Activated T-helper 1 cell treated with anti-CD3 and anti-CD28 coated beads, Interleukin-12 subunit alpha, Interleukin-12 subunit beta, Interleukin-2, Interleukin-4 antibody, amounts not matched to agents 30 ng/mL and 10 ng/mL and 1 ng/mL, durations not matched to agents 14 hours and 24 hours and 36 hours (primary cell): ENCODE measurements at places on chromosomes 6 and 20. TPM values are rescaled to one million over a fixed set of nuclear protein-coding genes. Genes with fewer than 3 reads are reported as not detected.

GRCh38 chr20:10492065-10492464 is 57.0 kb downstream of the SLX4IP start:
- H3K36me3 ChIP-seq: peaks cover 2% of the 10 kb centered on the region
- no peak overlapping the region for H3K4me3 ChIP-seq
- no peak for DNase-seq
- H3K4me1 ChIP-seq: peaks cover 5% of the 10 kb centered on the region
- H3K27ac ChIP-seq: no peak overlapping the region

DNA sequence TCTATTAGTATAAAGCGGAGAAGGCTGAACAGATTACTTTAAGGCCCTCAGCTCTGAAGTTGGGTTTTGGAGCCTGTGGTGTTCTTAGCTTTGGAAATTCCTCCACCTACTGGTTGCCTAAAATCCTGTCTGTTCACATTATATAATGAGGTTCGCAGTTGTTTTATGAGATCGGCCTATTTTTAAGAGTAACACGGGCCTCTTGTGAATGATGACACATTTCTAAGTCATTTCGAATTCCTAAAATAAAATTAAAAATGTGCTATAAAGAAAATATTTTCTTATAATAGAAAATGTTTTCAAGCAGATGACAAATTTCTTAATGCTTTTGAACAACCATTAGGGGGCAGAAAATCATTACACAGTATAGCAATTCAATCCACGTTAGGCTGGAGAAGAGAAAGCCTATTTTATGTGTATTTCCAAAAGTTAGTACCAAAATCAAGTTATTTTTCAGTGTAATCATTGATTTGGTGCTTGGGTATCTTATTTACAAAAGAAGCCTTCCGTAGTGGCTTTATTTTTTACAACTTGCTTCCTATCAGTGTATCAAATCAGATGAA is 15.8 kb upstream of the FAM8A1 start:
- H3K36me3 ChIP-seq: no peaks in the 10 kb centered on the region
- peaks cover 20% of the 10 kb centered on the region for H3K4me1 ChIP-seq
- H3K27ac ChIP-seq: no peak overlapping the region
- H3K27me3 ChIP-seq: peaks cover 9% of the 10 kb centered on the region
- no peak overlapping the region for H3K4me3 ChIP-seq
- no peak for DNase-seq

DNA sequence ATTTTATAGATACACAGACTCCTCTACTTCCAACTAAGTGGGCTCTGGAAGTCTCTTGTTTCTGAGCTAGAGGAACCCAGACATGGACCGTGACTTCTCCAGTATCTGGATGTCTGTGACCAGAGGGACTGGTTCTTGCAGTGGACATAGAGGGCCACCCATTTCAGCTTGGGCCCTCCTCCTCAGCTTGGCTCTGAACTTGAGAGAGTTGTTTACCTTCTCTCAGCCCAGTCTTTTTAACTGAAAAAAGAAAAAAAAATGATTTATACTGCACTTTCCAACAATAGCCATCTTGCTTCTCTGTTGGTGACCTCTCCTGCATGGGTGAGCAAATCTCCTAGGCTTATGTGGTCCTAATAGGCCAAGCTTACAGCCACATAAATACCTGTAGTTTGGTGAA is 60.3 kb upstream of the TMEM181 start:
- peaks cover 6% of the 10 kb centered on the region for H3K36me3 ChIP-seq
- H3K4me3 ChIP-seq: no peak overlapping the region
- no peaks in the 10 kb centered on the region for H3K27me3 ChIP-seq
- DNase-seq: no peak
- H3K27ac ChIP-seq: no peak overlapping the region
- no peaks in the 10 kb centered on the region for H3K4me1 ChIP-seq

- H3K4me3 ChIP-seq: no peak overlapping the region
- no peak for DNase-seq
- H3K4me1 ChIP-seq: no peaks in the 10 kb centered on the region
Measured at GRCh38 chr6:148087659-148088058, 255.0 kb upstream of the SASH1 start.

- H3K36me3 ChIP-seq: no peaks in the 10 kb centered on the region
- no peak overlapping the region for H3K4me3 ChIP-seq
- H3K27me3 ChIP-seq: peaks cover 1% of the 10 kb centered on the region
- H3K4me1 ChIP-seq: peaks cover 5% of the 10 kb centered on the region
- H3K27ac ChIP-seq: no peak overlapping the region
- DNase-seq: no peak
Measured at GRCh38 chr20:31840906-31841816, 4.2 kb downstream of the FOXS1 start.

DNA sequence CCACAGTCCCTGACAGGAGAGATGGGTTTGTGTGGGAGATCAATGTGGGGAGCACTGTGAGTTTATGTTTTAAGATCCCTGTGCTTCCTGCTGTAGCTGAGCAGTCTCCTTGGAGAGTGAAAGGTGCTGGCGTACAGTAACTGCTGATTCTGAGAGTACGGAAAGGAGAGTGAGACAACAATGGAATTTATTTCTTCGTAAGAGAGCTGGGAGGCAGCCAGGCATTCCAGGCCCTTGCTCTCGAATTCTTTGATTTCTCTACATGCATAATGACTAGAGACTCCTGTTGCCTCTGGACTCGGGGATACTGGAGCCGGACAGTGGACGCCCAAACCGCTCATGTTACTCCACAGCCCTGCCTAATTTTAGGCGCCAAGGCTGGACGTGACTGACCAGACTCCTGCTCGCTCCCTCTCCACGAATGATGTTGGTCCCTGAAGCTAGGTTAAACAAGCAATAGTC is 131.0 kb upstream of the PHACTR1 start:
- no peak for DNase-seq
- H3K27me3 ChIP-seq: peaks cover 8% of the 10 kb centered on the region
- no peaks in the 10 kb centered on the region for H3K4me1 ChIP-seq
- no peak overlapping the region for H3K27ac ChIP-seq
- H3K4me3 ChIP-seq: no peak overlapping the region

DNA sequence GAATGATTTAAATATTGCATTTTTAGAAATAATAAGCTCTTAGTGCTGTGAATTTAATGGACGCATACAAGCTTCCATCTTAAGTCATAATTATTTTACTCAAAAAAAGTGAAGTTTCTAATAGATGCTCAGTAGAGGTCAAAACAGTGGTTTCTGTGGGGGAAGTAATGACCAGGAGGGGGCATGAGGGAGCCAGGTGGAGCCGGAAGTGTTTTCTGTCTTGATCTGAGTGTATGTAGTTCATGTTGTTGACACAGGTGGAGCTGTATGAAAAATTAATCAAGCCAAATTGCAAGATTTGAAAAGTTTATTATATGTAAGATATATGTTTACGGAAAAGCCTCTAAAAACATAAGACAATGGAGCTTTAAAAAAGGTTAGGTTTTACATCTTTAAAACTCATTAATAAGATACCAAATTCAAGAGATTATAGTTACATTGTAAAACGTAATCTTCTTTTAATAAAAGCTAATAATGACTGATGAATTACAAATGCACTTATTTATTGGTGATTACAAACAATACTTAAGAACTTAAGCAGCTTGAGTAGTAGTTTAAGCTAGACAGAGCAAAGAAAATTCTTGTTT is 68.0 kb downstream of the PLAGL1 start:
- H3K4me1 ChIP-seq: peaks cover 9% of the 10 kb centered on the region
- no peak overlapping the region for H3K27ac ChIP-seq
- no peaks in the 10 kb centered on the region for H3K36me3 ChIP-seq
- H3K4me3 ChIP-seq: no peak overlapping the region
- H3K27me3 ChIP-seq: peaks cover 3% of the 10 kb centered on the region

GRCh38 chr6:34332251-34333198 is 59.9 kb downstream of the NUDT3 start:
- DNase-seq: no peak
- no peaks in the 10 kb centered on the region for H3K27me3 ChIP-seq
- no peak overlapping the region for H3K27ac ChIP-seq
- H3K4me1 ChIP-seq: peaks cover 7% of the 10 kb centered on the region
- H3K4me3 ChIP-seq: no peak overlapping the region

DNA sequence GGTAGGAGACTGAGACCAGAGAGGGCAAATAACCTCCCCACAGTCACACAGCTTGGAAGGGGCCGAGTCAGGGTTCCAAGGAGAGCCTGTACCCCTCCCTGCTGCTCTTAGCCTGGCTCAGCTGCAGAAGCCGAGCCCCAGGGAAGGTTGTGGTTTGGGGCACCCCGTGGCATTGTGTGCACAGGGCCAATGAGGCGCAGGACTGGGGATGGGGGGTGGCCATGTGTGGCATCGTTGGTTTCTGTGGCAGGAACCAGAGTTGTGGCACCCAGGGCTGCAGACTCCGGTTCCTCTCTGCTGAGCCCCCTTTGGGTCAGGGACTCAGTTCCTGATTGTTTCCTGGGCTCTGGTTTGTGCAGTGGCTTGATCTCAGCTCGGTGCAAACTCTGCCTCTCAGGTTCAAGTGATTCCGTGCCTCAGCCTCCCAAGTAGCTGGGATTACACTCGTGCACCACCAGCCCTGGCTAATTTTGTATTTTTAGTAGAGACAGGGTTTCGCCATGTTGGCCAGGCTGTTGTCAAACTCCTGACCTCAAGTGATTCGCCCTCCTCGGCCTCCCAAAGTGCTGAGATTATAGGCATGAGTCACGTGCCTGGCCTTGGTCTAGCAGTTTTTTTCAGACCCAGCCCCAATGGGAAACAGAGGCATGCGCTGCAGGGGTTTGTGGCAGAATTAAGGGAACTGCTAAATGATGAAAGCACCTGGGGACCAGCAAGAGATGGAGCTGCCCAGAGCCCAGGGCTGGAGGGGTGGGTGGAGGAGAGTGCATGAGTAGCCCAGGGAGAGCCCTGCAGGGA is 221.0 kb upstream of the SULF2 start:
- H3K4me1 ChIP-seq: no peaks in the 10 kb centered on the region
- H3K27me3 ChIP-seq: no peaks in the 10 kb centered on the region
- H3K36me3 ChIP-seq: no peaks in the 10 kb centered on the region
- no peak overlapping the region for H3K4me3 ChIP-seq
- H3K27ac ChIP-seq: no peak overlapping the region
- DNase-seq: no peak

GRCh38 chr6:26502165-26502564 is 2.1 kb downstream of the BTN1A1 start:
- H3K4me1 ChIP-seq: peaks cover 23% of the 10 kb centered on the region
- no peak overlapping the region for H3K27ac ChIP-seq
- peaks cover 57% of the 10 kb centered on the region for H3K27me3 ChIP-seq
- peaks cover 9% of the 10 kb centered on the region for H3K36me3 ChIP-seq
- DNase-seq: no peak

DNA sequence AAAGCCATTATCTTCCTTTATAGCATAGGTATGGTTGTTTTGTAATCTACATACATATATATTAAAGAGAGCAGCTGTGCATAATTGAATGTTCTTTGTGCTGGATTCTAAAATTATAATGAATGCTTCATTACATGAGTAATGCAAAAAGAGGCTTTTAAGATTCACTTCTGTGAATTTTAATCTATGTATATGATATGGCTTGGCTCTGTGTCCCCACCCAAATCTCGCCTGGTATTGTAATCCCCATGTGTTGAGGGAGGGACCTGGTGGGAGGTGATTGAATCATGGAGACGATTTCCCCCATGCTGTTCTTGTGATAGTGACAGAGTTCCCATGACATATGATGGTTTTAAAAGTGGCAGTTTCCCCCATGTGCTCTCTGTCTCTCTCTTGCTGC is 255.4 kb downstream of the GRM1 start:
- no peaks in the 10 kb centered on the region for H3K27me3 ChIP-seq
- H3K36me3 ChIP-seq: no peaks in the 10 kb centered on the region
- H3K4me1 ChIP-seq: no peaks in the 10 kb centered on the region
- H3K27ac ChIP-seq: no peak overlapping the region

DNA sequence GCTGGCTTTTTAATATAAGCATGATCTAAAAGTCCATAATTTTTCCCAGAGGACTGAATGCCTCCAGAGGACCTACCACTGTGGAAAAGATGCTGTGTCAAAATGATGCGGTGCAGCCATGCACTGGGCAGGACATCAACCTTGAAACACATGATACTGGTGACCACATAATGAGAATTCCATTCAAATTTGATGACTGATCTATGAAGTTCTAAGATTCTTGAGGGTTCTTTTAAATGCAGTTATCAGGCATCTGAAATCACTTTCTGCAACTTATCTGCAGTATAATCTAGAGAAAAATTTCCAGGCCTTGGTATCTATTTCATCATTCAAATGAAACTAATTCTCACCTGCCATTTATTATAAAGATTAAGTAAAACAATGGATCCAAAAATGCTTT is 15.0 kb upstream of the MARCKS start:
- no peak for DNase-seq
- H3K4me3 ChIP-seq: no peak overlapping the region
- H3K27me3 ChIP-seq: peaks cover 8% of the 10 kb centered on the region
- no peak overlapping the region for H3K27ac ChIP-seq
- H3K36me3 ChIP-seq: no peaks in the 10 kb centered on the region

- H3K36me3 ChIP-seq: no peaks in the 10 kb centered on the region
- DNase-seq: no peak
- H3K27ac ChIP-seq: no peak overlapping the region
- no peak overlapping the region for H3K4me3 ChIP-seq
- no peaks in the 10 kb centered on the region for H3K4me1 ChIP-seq
- no peaks in the 10 kb centered on the region for H3K27me3 ChIP-seq
Measured at GRCh38 chr20:52619671-52620070, 352.5 kb upstream of the TSHZ2 start.

DNA sequence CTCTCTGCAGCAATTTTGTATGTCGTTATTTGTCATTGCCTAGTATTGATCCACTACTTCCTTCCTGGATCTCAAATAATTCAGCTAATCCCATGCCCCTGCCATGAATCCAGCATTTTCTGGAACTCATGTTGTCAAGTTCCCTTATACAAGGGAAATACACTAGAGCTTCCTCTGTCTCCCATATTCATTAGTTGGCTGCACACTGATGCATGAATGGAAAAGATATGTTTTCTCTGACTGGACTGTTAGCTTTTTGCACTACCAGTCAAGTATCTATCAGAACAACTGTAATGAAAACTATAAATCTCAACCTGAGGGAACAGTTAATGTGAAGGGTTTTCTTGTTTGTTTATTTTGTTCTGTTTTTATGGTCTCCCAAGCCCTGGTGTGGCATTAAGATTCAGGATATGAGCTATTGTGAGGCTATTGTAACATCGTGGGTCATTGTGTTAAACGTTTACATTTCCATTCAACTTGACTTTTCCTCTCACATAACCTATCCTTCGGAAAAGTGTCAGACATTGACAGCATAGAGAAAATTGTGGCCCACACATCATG is 102.5 kb upstream of the FAM8A1 start:
- H3K36me3 ChIP-seq: no peaks in the 10 kb centered on the region
- peaks cover 7% of the 10 kb centered on the region for H3K27me3 ChIP-seq
- DNase-seq: no peak

- H3K4me3 ChIP-seq: no peak overlapping the region
- no peaks in the 10 kb centered on the region for H3K4me1 ChIP-seq
- no peak for DNase-seq
- H3K36me3 ChIP-seq: no peaks in the 10 kb centered on the region
- H3K27me3 ChIP-seq: peaks cover 23% of the 10 kb centered on the region
Measured at GRCh38 chr20:2080532-2081224, 20.9 kb upstream of the STK35 start.

Gene CTCFL
- total RNA-seq: not detected in 2 replicates

Gene TRIM10
- 0.05 and 0.08 TPM in 2 replicates for total RNA-seq

Gene ALDH8A1
- 0.93 and 1.6 TPM in 2 replicates for total RNA-seq

Gene ARFGEF3
- 0.22 and 0.29 TPM in 2 replicates for total RNA-seq

Gene KIAA1755
- not detected in 2 replicates for total RNA-seq

Gene TAP1
- 284 and 290 TPM in 2 replicates for total RNA-seq

Gene PPP1R3G
- not detected in 2 replicates for total RNA-seq
